GDM1 (cell line): ENCODE measurements at places on chromosomes 1 and 21.

- DNase-seq, result no peak
These were observed 12.0 kb downstream of the CLEC20A start for GRCh38 chr1:178484698-178485225.

DNA sequence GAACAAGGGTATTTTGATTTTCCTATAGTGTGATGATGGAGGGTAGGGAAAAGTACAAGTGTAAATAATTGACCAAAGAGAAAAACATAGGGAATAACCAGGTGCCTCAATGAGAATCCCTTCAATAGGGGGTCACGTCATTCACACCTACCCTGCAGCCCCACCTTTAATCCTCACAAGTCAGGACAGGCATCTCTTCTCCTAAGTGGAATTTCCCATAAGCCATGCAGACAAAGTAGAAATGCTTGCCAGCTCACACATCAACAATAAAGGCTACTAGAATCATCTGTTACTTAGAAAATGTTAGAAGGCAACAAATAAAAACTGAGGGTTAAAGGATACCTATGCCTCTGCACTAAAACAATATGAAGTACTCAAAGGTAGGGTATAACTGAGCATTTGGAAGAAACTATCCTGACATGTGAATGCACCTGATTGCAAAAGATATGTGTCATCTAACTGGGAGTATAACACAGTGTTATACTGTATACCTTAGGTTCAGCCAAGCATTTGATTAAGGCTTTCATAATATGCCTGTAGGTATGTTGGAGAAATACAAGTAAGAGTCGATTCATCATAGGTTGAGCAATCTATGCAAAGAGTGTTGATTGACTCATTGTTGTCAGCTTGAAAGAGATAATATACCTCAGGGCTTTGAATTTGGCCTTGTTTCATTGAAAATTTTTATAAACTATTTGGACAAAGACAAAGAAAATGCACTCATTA is 32.4 kb upstream of the ATP1A1 start:
- no peak for DNase-seq

- DNase-seq, result no peak
These were observed 1.5 kb downstream of the IVNS1ABP start for GRCh38 chr1:185315445-185316071.

DNA sequence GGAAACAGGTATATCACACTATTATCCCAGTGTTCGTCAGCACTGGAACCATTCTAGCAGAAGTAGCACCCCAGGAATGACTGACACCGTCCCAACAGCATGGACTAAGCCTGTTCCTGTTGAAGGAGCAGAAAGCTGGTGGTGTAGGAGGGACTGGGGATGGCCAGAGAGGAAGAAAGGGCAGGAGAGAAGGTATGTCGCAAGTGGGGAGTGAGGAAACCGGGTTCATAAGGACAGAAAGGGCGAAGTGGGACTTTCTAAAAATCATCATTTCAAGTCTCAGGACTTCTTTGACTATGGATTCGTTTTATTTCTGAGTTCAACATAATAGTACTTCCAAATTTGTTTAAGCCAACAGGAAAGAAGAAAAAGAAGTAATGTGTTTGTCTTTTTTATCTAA is 19.7 kb upstream of the MX1 start:
- DNase-seq, result no peak

- DNase-seq, result no peak
These were observed 16.0 kb downstream of the KLHDC8A start for GRCh38 chr1:205340676-205341075.

GRCh38 chr1:231628207-231628876 is 1.8 kb downstream of the DISC1 start:
- DNase-seq, result no peak

- no peak for DNase-seq
These were observed 189.6 kb upstream of the PTGFR start for GRCh38 chr1:78301141-78301540.

- no peak for DNase-seq
These were observed 21.4 kb downstream of the TEX38 start for GRCh38 chr1:46692811-46693770.

- no peak for DNase-seq
These were observed 49.0 kb downstream of the TOMM20 start for GRCh38 chr1:235079443-235080296.

- DNase-seq, result no peak
These were observed 8.1 kb upstream of the OR6K3 start for GRCh38 chr1:158728510-158729225.

DNA sequence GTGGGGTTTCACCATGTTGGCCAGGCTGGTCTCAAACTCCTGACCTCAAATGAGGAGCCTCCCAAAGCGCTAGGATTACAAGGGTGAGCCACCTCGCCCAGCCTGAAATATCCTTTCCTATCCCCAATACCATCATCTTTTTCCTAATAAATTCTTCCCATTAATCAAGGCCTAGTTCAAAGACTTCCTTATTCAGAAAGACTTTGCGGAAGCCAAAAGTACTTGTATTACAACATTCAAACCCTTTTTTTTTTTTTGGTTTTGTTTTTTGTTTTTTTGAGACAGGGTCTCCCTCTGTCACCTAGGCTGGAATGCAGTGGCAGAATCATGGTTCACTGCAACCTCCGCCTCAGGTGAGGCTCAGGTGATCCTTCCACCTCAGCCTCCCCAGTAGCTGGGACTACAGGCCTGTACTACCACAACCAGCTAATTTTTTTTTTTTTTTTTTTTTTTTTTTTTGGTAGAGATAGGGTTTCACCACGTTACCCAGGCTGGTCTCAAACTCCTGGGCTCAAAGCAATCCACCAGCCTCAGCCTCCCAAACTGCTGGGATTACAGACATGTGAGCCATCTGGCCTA is 7.6 kb downstream of the SLC19A2 start:
- DNase-seq, result no peak

GRCh38 chr1:151944857-151945575 is 35.7 kb upstream of the THEM4 start:
- no peak for DNase-seq
